ENCODE measurements at places on chromosomes 6 and 20.

- DNase-seq: no peak
Observed at GRCh38 chr20:58838174-58838573, 12.5 kb downstream of the GNAS-AS1 start.

GRCh38 chr6:159466926-159467325, 226.1 kb downstream of the SOD2 start:
- no peak for DNase-seq

GRCh38 chr6:118198746-118199145, 291.7 kb downstream of the SLC35F1 start:
- DNase-seq: no peak

DNA sequence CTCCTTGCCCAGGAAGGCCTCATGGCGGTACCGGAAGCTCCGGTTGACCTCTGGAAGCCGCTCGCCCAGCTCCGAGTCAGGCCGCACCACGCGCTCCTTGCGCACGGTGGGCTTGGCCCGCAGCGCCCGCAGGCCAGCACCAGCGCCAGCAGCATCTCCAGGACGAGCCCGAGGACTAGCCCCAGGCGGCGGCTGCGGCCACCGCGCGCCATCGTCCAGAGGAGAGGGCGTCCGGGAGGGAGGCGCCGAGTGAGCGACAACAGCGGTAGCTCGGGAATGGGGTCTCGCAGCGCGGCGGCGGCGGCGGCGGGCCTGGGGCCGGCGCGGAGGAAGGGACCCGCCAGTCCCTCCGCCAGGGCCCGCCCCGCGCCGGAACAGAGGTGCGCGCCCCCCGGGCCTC, 27.6 kb upstream of the CGA start:
- no peak for DNase-seq

GRCh38 chr20:60857708-60858107, 394.4 kb upstream of the CDH4 start:
- no peak for DNase-seq

DNA sequence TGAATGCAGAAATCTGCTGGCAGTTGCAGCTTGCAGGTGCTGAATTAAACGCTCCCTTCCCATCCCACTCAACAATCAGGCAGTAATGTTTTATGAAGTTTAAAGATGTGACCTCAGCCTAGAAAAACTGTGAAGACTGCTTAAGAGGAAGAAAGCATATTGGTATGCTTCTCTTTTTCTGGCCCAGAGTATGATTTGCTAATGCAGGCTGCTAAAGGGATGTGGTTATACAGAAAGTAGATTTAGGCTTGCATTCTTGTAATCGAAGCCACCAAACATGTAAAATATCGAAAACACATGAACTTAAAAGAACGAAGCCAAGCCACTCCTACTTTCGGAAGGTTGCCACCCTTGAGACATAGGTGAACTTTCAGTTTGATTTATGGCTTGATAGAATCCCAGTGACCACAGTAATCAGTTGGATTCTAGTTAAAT, 40.7 kb downstream of the MAP3K5 start:
- DNase-seq: no peak

DNA sequence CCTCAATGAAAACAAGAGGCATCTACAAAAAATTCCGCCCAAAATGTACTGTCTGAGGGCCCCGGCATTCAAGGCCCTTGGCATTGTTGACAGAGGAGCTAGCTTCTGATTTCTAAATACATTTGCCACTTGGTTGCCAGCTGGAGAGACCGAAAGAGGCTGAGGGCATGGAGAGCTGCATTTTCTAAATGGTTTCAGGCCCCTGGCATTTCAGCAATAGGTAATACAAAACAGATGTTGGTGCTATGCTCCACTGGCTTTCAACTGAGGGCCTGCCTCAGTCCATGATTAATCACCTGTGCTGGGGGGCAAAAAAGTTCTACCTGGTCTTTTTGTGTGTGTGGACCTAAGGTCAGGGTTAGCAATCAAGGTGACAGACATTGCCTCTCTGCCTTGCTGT, 79.5 kb upstream of the ISM1 start:
- no peak for DNase-seq

- DNase-seq: no peak
Observed at GRCh38 chr6:116596815-116597214, 19.5 kb upstream of the RSPH4A start.

- peak; percentile 29 for DNase-seq
Observed at GRCh38 chr6:84103029-84103428, 69.5 kb downstream of the MRAP2 start.

DNA sequence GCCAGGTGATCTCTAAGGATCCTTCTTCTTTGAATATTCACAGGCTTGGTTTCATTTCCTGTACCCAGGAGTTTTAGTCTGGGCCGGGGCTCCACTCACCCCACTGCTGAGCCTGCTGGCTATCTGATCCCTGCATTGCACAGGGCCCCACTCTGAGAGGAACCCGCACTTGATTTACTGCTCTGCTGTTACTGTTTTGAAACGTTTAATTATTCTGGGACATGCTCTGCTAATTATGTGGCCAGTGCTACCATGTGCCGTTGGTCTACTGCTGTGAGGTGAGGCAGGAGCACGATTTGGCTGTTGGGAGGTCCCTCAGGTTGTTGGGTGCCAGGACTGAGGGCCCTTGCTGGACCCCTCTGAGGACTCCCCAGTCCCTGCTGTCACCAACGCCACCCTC, 108.7 kb upstream of the SIRPA start:
- no peak for DNase-seq

- no peak for DNase-seq
Observed at GRCh38 chr6:35298625-35299140, 1.1 kb downstream of the DEF6 start.

- DNase-seq: no peak
Observed at GRCh38 chr20:62156592-62157386, 13.2 kb downstream of the SS18L1 start.

GRCh38 chr6:129701721-129702455, 8.1 kb downstream of the ARHGAP18 start:
- DNase-seq: peak; percentile 52

DNA sequence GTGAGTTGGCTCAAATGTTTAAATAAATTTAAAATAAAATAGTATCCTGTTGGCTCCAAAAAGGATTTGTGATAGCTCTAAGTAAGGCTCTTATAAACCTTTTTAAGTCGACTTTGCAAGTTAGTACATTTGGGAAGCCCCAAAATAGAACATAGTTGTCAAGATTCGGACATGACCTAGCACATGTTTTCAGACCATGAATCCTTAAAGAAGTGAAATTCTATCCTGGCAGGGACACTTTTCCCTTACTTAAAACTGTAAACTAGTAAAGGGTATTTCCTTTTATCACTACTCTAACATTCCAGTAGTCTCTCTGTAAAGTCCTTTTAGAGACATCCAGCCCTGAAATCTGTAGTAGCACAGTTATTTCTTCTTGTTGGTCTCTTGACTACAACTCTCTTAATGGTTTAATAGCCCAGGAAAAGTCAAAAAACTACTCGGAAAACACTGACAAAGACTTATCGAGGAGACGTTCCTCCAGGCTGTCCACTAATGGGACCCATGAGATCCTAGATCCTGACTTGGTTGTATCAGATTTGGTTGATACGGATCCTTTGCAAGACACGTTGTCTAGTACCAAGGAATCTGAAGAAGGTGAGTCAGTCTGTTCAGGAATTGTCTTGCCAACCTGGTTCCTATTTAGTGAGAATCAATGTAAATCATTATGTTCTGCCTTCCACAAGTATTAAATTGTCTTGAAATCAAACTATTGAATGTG, 83.6 kb downstream of the SCAND1 start:
- no peak for DNase-seq

- DNase-seq: no peak
Observed at GRCh38 chr6:8860671-8861070, 425.3 kb upstream of the SLC35B3 start.

DNA sequence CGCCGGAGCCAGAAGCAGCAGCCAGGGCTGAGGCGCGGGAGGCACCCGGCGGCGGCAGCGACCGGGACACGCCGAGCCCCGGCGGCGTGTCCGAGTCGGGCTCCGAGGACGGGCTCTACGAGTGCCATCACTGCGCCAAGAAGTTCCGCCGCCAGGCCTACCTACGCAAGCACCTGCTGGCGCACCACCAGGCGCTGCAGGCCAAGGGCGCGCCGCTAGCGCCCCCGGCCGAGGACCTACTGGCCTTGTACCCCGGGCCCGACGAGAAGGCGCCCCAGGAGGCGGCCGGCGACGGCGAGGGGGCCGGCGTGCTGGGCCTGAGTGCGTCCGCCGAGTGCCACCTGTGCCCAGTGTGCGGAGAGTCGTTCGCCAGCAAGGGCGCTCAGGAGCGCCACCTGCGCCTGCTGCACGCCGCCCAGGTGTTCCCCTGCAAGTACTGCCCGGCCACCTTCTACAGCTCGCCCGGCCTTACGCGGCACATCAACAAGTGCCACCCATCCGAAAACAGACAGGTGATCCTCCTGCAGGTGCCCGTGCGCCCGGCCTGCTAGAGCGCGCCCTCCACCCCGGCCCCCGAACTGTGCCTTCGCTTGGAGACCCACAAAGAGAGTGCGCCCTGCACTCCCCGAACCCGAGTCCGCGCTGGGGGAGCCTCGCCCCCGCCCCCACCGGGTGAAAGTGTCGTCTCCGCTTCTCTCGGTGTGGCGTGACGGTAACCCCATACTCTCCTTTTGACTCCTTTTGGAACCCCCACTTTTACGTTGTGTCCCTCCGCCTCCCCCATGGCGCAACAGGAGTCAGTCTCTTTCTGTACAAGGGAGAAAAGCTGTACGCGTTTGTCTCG, 1.6 kb downstream of the INSM1 start:
- no peak for DNase-seq

- no peak for DNase-seq
Observed at GRCh38 chr6:97437087-97437486, 154.1 kb upstream of the MMS22L start.

DNA sequence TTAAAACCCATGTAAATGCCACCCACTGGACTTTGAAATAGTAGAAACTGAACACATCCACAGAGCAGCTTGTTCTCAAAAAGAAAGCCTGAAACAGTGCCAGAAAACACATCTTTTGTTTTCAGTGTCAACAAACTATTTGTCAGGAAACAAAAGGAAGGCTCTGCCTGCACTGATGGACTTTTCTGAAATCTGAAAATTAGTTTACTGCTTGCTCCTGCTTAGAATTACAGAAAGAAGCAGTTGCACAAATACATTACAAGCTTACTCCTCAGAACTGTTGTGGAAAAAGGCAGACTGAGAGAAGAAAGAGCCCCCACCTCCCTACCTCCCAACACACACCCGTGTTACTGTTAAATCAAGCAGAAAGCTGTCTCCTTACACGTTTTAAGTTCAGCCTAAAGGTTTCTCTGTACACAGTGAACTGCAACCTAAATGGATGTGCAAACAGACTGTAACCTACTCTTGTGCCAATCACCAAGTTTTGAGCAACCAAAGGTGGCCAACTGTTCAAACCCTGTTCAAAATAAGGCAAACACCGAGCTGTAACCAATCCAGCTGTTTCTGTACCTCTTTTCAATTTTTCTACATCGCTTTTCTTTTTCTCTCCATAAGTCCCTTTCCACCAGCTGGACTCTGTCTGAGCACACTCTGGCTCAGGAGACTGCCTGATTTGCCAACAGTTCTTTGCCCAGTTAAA, 43.7 kb downstream of the FRK start:
- no peak for DNase-seq

GRCh38 chr6:128713461-128713860, 169.5 kb upstream of the LAMA2 start:
- no peak for DNase-seq

DNA sequence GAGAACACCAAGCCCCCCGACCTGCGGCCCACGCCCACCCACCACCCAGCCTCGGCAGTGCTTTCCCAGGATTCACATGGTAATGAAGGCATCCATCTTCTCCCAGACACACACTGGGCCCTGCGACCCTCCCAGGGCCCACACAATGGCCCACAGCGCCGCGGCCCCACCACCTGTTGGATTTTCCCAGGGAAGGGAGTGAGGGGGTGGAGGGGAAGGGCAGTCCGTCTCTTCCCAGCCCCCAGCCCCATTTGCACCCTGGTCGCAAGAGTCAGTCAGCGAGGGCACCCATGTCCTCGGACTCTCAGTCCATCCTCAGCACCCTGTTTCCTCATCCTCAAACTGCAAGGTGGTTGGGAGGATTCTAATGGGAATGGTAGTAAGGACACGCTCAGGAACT, 23.7 kb upstream of the ID1 start:
- DNase-seq: no peak

GRCh38 chr6:108712946-108713345, 135.3 kb upstream of the ARMC2 start:
- DNase-seq: no peak

- no peak for DNase-seq
Observed at GRCh38 chr6:154847318-154847717, 114.1 kb downstream of the SCAF8 start.

GRCh38 chr6:135008072-135008940, 46.3 kb downstream of the HBS1L start:
- no peak for DNase-seq

GRCh38 chr20:50392138-50392866, 117.9 kb upstream of the PTPN1 start:
- DNase-seq: no peak

DNA sequence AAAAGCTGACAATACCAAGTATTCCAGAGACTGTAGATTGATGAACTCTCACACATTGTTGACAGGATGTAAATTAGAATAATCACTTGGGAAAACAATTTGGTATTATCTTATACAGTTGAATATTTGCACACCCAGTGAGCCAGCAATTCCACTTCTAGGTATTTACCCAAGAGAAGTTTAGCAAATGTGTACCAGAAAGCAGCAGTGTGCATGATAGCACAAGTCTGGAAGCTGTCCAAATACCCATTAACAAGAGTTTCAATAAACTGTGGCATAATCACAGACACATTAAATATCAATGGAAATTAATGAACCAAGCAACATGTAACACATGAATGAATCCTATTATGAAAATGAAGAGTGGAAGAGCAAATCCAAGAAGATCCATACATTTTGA, 233.6 kb downstream of the TPBG start:
- DNase-seq: no peak

DNA sequence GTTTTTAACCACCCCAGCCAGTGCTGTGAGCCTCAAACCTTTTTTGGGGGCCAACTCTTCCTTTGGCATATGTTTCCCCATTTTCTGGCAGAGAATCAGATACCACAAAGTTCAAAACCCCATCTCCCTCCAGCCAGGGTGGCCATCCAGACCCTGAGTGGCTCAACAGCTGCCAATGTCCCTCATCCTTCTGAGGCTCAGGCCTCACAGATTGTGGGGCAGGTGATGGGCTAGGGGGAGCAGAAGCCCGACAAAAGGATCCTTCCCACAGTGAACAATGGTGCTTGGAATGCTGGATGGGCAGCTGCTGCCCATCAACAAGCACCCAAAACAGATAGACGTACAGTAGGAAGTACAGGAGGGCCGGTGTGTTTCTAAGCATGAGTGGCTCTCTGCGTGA, 42.6 kb upstream of the IL17A start:
- no peak for DNase-seq

GRCh38 chr6:31736021-31736767, at the start of gene CLIC1:
Gene CLIC1, minus strand, starts transcription at chr6:31736530. Its CDS starts 230 bp downstream, at chr6:31736300.
- peak; percentile 62 for DNase-seq

GRCh38 chr20:44629017-44629385, 22.5 kb downstream of the ADA start:
- DNase-seq: no peak

GRCh38 chr6:150895928-150896632, 30.6 kb downstream of the MTHFD1L start:
- DNase-seq: no peak

- no peak for DNase-seq
Observed at GRCh38 chr6:19327661-19328060, 509.5 kb upstream of the ID4 start.

GRCh38 chr6:84581494-84582259, 182.7 kb downstream of the TBX18 start:
- peak; percentile 52 for DNase-seq
